ENCODE measurements at places on chromosomes 11 and 22. TPM values are rescaled to one million over a fixed set of nuclear protein-coding genes. Genes with fewer than 3 reads are reported as not detected.

GRCh38 chr22:49186293-49186692, 641.4 kb downstream of the BRD1 start:
- DNase-seq, result no peak

- no peak for DNase-seq
Observed at GRCh38 chr11:65960824-65961266, 689 bp upstream of the SART1 start.

GRCh38 chr11:75449776-75450175, 16.8 kb upstream of the KLHL35 start:
- DNase-seq, result no peak

DNA sequence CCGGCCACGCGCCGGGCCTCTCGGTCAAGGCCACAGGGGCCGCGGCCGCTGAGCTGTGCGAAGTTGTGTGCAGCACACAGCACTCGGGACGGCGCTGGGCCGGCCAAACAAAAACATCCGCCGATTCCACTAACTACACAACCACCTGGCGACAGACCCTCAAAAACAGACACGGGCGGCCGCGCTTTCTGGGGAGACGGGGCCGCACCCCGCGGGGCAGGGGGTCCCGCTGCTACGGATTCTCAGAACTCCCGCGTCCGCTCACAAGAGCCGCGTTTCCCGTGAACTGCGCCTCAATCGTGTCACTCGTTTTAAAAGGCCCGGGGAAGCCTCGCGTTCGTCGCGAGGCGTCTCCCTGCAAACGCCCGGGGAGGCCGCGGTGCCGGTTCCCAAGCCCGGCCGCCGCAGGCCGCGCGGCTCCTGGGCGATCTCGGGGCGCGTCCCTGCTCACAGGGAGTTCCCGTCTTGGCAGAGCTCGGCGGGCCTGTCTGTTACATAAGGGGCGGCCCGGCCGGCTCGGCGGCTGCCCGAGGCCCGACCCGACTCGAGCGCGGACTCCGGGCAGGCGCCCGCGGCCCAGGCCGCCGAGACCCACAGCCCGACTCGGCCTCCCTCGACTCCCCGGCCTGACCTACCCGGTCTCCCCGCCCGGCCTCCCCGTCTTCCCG, 936 bp downstream of the BRD1 start:
- DNase-seq, result peak; percentile 47

GRCh38 chr11:104679258-104679657, 219.0 kb downstream of the CASP12 start:
- DNase-seq, result no peak

DNA sequence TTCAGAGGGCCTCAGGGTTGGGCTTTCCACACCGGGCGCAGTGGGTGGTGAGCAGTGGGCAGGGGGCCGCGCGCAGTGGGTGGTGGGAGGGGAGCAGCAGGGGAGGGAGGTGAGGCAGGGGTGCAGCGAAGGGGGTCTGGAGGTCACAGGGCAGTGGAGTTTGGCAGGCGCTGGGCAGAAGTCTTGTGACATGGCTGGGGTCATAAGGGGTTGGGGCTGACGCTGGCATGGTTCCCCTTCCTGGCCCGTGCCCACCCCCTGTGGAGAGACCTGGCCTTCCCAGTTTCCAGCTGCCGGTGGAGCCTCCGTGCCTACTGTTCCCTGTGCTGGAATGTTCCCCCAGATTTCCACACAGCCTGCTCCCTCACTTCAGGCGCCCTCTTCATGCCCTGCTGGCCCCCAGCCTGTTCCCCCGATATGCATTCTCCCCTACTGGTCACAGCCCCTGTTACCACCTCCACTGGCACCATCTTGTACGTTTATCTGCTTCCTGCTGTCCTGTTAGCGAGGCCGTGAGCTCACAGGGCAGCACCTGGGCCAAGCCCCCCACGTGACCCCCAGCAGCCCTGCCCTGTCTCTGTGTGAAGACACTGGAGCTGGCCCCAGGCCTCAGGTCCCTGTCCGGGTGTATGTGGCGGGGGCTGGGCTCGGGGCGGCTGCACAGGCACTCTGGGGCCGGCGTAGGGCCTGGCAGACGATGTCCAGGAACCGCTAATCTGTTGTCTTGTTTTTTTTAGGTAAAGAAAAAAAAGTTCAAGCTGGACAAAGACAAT, 111.6 kb downstream of the KCNQ1OT1 start:
- DNase-seq, result no peak

GRCh38 chr11:102138670-102139069, 28.4 kb downstream of the YAP1 start:
- DNase-seq, result no peak

- no peak for DNase-seq
Observed at GRCh38 chr11:32062540-32062939, 28.3 kb upstream of the RCN1 start.

- peak; percentile 27 for DNase-seq
Observed at GRCh38 chr11:70326365-70326811, 55.9 kb downstream of the PPFIA1 start.

- peak; percentile 92 for DNase-seq
Observed at GRCh38 chr22:46563381-46564083, 26.1 kb upstream of the CELSR1 start.

GRCh38 chr11:36057379-36058042, 113.6 kb downstream of the LDLRAD3 start:
- DNase-seq, result peak; percentile 15

- DNase-seq, result no peak
Observed at GRCh38 chr11:117691516-117691915, 105.5 kb downstream of the DSCAML1 start.

- DNase-seq, result peak; percentile 17
Observed at GRCh38 chr11:19980957-19981669, 179.2 kb downstream of the DBX1 start.

Gene GPR83
- not detected for total RNA-seq

Data from transverse colon (tissue), 4 donors.